ENCODE measurements at places on chromosomes 5 and 9. TPM values are rescaled to one million over a fixed set of nuclear protein-coding genes. Genes with fewer than 3 reads are reported as not detected.

The CDKN2AIPNL gene
- 47.1 TPM for total RNA-seq

The MCCC2 gene
- total RNA-seq = 37.7 TPM

The ZNF354C gene
- 0.78 TPM for total RNA-seq

The AQP7 gene
- 0.35 TPM for total RNA-seq

The TENT4A gene
- 19.4 TPM for total RNA-seq

The OR1Q1 gene
- not detected for total RNA-seq

The PPP1R26 gene
- total RNA-seq = 19.4 TPM

The SLC27A6 gene
- not detected for total RNA-seq

The GABRA1 gene
- not detected for total RNA-seq

The PLPP6 gene
- total RNA-seq = 11.9 TPM

Data from A549 treated with RU486 at 1 μM for 4 hours (cell line).